T1000 (cell line): ENCODE measurements at places on chromosomes 11 and 22.

- DNase-seq = no peak
Measured at GRCh38 chr11:61954851-61955421, 4.8 kb downstream of the BEST1 start.

DNA sequence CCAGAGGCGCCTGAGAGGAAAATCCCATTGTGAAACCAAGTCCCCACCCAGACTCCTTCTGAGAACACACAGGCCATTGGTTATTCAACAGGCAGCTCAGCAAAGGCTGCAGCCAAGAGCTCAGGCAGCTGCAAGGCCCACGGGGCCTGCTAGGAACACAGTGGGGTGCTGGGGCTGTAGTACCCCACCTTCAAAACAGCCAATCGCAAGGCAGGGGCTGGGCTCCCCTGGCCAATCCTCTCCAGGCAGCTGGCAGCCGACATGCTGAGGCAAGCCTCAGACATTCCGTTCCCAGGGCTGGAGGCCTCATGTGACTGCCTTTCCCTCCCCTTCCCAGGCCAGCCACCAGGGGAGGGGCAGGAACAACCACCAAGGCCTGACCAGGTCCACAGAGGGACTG, 6.6 kb downstream of the PRODH start:
- DNase-seq = no peak

DNA sequence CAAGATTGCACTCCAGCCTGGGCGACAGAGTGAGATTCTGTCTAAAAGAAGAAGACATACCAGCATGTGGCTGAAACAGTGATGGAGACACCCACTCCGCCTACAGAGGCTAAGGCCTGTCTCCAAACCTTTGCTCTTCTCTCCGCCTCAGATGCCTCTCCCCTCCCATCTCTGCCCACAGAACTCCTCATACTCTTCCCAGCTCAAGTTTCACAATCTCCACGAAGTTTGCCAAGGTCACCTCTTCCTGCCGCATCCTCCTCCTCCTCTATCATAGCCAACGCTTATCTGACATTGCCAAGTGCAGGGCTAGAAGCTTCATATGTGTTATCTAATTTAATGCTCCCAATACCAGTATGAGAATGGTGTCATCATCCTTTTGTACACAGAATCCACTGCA, 25.9 kb upstream of the FBLN1 start:
- no peak for DNase-seq

DNA sequence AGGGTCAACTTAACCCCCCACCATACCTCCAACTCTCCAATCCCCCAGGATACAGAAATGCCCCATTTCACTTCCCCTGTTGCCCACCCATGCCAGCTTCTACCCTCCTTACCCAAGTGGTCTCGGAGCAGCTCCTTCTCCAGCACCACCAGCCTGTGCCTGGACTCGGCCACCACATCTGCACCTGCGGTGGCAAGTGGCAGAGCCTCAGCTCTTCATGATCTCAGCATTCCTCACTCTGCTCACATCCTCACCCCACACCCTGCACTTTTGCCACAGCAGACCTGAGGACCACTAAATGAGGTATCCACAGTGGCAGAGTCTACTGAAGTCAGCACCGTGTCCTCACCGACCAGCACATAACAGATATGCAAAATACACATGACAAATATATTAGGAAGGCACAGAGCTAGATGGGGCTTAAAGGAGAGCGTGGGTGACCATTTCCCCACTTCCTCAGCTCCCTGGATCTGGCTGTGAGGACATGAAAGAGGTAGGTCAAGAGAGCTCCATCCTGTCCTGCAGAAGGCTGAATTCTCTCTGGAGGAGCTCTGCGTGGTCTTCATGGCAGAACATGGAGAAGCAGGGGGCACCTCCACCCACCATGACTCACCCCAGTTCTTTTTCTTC, 9.7 kb downstream of the NHERF4 start:
- no peak for DNase-seq
